Upper lobe of left lung (tissue), 6 donors: ENCODE measurements at places on chromosomes 2 and 18. TPM values are rescaled to one million over a fixed set of nuclear protein-coding genes. Genes with fewer than 3 reads are reported as not detected.

The EVA1A gene
- total RNA-seq: 72.1 TPM

The TUBB8B gene
- total RNA-seq: 1.4 TPM

The LYG2 gene
- total RNA-seq: not detected

The GPR39 gene
- 17.8 TPM for total RNA-seq

DNA sequence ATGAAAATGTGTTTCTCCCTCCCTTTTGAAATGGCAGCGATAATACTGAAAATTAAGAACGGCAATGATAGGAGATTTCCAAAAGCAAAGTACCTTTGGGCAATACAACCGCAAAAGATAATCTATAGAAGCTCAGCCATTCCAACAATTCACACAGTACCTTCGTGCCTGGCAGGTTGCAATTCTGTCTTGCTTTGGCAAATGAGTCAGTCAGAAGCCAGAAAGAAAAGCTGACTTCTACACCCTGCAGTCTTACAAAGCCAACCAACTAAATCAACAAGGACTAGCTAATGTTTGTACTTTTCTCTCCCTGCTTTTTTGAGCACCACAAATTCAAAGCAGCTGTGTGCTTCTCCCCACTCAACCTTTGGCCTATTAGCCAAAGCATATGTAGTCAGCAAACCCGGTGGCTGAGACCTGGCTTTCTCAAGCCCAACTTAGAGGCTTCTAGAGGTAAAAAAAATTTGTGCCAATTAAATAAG, 25.7 kb upstream of the ID2 start:
- no peak overlapping the region for H3K27ac ChIP-seq
- no peaks in the 10 kb centered on the region for H3K36me3 ChIP-seq
- H3K4me1 ChIP-seq: no peaks in the 10 kb centered on the region
- no peak overlapping the region for H3K4me3 ChIP-seq
- no peaks in the 10 kb centered on the region for H3K27me3 ChIP-seq

DNA sequence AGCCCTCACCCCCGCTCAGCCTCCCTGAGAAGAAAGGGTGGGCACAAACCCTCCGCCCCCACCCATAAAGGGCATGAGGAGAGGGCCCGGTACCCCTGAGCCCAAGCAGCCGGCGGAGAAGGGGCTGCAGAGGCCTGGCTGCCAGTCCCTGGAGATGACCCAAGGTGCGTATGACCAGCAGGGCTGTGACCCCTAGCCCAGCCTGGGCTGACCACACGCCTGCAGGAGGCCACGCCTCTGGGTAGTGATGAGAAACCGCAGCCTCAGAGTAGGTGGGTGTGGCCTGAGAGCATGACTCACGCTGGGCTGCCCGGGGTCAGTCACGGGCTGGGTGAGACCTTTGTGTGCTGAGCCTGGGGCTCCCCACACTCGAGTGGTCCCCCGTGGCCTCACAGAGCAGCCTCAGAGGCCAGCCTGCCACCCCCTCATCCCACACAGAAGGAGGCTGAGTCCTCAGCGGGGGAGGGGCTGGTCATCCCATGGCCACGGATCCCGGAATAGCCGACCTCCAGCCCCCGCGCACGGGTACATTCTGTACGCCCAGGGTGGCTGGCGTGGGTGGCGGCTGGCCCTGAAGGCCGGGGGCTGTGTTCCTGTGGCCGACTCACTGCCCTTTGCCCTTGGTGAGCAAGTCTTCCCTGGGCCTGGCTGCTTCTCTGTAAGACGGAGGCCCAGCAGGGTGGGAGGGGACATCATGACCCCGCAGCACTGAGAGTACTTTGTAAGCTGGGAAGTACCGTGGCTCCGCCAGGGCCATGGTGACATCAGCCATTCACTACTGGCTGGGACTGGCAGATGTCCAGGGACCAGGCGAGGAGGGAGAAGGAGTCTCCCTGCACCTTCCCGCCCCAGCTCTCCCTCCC, 110.8 kb upstream of the OTOS start:
- no peaks in the 10 kb centered on the region for H3K27me3 ChIP-seq
- H3K36me3 ChIP-seq: no peaks in the 10 kb centered on the region
- peak; percentile 88 for DNase-seq
- peak overlapping the region; percentile 62 for H3K27ac ChIP-seq
- H3K4me1 ChIP-seq: peaks cover 11% of the 10 kb centered on the region
- H3K4me3 ChIP-seq: peak overlapping the region; percentile 36
